ENCODE measurements at places on chromosomes 4 and X.

- DNase-seq: no peak
These were observed 327.1 kb upstream of the GIMD1 start for GRCh38 chr4:106695501-106696262.

- no peak for DNase-seq
These were observed 77.0 kb downstream of the AFAP1 start for GRCh38 chr4:7862561-7863192.

- no peak for DNase-seq
These were observed 54.9 kb upstream of the ANTXR2 start for GRCh38 chr4:80127870-80128419.

- no peak for DNase-seq
These were observed 9.3 kb downstream of the CETN2 start for GRCh38 chrX:152821145-152821765.

DNA sequence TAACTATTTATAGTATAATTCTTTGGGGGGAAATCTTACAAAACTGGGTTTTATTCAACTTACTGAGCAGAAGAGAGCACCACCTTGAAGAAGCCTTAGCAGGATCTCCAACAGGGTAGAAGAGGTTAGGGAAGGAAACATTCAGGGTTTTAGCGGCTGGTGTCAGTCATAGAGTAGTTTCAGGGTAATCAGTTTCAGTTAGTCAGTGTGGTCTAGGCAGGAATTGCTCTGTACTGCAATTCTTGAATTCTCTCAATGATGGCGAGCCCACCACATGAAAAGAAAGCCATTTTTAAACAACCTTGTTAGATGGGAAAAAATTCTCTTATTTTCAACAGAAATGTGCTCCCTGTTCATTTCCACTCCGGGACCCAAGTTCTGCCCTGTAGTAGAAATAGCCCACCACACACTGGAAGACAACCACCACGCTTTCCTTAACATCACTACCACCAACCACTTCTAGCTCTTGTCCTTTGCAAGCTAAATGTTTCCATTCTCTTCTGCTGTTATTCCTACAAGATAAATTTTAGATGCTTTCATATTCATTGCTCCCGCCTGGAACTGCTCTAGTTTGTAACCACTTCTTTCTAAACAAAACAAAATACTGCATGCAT lies 25.9 kb downstream of the COL25A1 start:
- no peak for DNase-seq

DNA sequence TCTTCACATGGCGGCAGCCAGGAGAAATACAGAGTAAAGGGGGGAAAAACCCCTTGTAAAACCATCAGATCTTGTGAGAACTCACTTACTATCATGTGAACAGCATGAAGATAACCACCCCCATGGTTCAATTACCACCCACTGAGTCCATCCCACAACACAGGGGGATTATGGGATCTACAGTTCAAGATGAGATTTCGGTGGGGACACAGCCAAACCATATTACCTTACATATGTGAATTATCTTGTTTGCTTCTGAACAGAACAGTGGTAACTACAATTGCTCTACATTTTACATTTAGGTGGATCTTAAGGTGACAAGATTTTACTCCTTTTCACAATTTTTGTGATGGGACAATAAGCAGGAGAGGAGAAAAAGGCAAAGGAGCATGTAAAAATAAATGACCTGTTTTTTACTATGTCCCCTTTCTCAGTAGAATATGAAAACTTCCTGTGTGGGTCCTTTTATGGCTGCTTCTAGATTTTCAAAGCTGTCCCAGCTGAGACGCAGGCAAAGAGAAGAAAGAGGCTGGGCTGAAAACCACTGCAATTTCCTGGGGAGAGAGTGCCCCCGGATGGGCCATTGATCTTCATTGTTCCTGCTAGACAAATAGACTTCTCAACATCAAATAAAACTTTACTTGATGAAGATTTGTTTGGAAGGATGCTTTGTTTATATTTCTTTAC lies 45.9 kb upstream of the PGM2 start:
- peak; percentile 83 for DNase-seq

GRCh38 chr4:120922381-120923206 lies at the start of gene PRDM5:
Gene PRDM5 (minus strand): TSS chr4:120922726. CDS start chr4:120922608, 118 bp downstream.
- DNase-seq: peak; percentile 50

DNA sequence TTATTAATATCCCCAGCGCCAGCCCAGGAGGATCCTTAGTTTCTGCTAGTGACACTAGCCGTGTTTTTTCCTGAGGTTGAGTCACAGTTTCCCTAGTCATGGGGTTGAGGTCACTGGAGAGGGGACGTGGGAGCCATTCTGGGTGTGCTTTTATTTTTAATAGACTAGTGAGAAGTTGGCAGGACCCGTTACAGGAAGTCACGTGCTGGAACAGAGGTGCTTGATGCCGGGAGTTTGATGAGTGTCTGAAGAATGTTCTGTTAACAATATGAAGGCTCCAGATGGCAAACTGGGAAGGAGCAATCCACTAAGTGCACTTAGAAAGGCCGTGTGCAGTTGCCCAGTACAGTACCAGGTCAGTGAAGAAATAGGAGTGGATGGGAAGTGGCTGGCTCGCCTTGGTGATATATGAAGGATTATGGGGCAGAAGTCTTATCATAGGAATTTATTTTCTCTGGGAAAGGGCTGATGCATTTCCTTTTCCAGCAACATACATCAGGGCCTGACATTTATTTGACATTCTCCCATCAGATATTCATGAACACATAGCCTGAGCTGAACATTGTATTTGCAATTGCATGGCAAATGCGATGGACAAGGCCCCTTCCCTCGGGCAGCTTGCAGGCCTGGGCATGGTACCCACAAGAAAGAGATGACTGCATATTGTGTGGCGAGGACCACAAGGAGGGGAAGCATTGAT lies 291.8 kb downstream of the FBXW7 start:
- no peak for DNase-seq

- no peak for DNase-seq
These were observed 74.7 kb downstream of the CLCN4 start for GRCh38 chrX:10231461-10231860.

DNA sequence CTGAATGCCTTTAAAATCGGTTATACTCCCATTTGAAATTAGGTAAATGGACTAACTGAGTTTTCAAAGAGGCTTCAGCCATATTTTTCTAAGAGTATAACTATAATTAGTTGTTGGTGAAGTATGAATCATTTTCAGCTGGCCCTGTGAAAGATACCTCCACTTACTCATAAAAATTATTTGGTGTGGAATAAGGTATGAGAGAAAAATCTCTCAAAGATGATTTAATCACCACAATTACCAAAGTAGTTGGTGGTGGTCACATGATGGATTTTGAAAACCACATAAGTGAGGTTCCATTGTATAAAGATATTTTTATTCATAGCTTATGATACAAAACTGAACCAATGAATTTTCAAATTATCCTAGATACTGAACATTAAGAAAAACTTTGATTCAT lies 9.0 kb upstream of the KLHL2 start:
- no peak for DNase-seq

GRCh38 chr4:135408109-135408508 lies 1206.5 kb upstream of the PABPC4L start:
- no peak for DNase-seq

- DNase-seq: no peak
These were observed 7.6 kb upstream of the UNC5C start for GRCh38 chr4:95556207-95556859.

All from natural killer cell (primary cell).